ENCODE measurements at places on chromosomes 1 and 21. TPM values are rescaled to one million over a fixed set of nuclear protein-coding genes. Genes with fewer than 3 reads are reported as not detected.

- DNase-seq = peak; percentile 62
- H3K36me3 ChIP-seq = no peaks in the 10 kb centered on the region
- no peaks in the 10 kb centered on the region for H3K27me3 ChIP-seq
- peaks cover 30% of the 10 kb centered on the region for H3K4me1 ChIP-seq
Observed at GRCh38 chr1:170215072-170215885, 69.5 kb downstream of the NTMT2 start.

GRCh38 chr1:147627435-147628110 is 42.8 kb downstream of the ACP6 start:
- H3K27me3 ChIP-seq = no peaks in the 10 kb centered on the region
- no peak overlapping the region for H3K27ac ChIP-seq
- peak; percentile 92 for DNase-seq
- no peaks in the 10 kb centered on the region for H3K36me3 ChIP-seq
- no peak overlapping the region for H3K4me3 ChIP-seq

The HSF2BP gene
- 1.8 TPM for total RNA-seq

- no peaks in the 10 kb centered on the region for H3K36me3 ChIP-seq
- peaks cover 8% of the 10 kb centered on the region for H3K4me1 ChIP-seq
- H3K27ac ChIP-seq = no peak overlapping the region
- H3K4me3 ChIP-seq = no peak overlapping the region
- H3K27me3 ChIP-seq = peaks cover 19% of the 10 kb centered on the region
- no peak for DNase-seq
Observed at GRCh38 chr1:157988002-157988401, 5.4 kb upstream of the KIRREL1 start.

GRCh38 chr1:5827516-5827915 is 164.7 kb downstream of the NPHP4 start:
- DNase-seq = peak; percentile 27
- H3K36me3 ChIP-seq = no peaks in the 10 kb centered on the region

GRCh38 chr1:69991644-69992043 is 213.7 kb downstream of the LRRC40 start:
- H3K27me3 ChIP-seq = no peaks in the 10 kb centered on the region
- no peak for DNase-seq
- peaks cover 3% of the 10 kb centered on the region for H3K4me1 ChIP-seq
- H3K27ac ChIP-seq = no peak overlapping the region
- H3K36me3 ChIP-seq = no peaks in the 10 kb centered on the region

The CELA2A gene
- not detected for total RNA-seq

GRCh38 chr1:248886237-248886895 is 19.7 kb upstream of the PGBD2 start:
- no peak overlapping the region for H3K4me3 ChIP-seq
- H3K27me3 ChIP-seq = no peaks in the 10 kb centered on the region
- H3K4me1 ChIP-seq = no peaks in the 10 kb centered on the region

DNA sequence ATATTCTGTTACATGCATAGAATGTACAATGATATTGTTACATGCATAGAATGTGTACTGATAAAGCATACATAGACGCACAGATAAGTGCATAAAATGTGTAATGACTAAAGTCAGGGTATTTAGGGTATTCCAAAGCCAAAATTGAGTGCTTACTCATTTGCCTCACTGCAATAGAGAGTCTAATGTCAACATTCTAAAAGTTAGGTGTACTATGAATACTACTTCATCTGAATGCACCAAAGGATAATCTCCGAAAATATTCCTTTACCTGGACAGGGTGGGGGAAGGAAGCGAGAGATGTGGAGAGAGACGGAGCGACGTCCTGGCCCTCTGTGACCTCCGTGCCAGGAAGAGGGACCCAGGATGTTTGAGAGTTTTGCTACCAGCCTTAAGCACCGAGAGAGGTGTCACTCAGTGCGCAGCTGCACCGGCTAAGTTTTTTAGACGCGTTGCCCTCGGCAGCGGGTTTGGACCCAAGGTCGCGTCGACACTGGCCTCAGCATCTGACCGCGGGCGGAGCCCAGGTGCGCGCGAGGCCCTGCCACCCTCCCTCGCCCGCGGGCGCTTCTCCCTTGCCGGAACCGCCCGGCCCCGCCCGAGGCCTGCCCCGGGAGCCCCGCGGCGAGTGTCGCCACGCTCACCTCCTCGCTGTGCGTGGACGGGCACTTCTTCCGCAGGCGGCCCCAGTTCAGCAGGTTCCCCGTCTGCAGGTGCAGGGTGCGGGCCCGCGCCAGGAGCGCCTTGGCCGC is 660 bp downstream of the GCLM start:
- no peaks in the 10 kb centered on the region for H3K27me3 ChIP-seq
- peaks cover 24% of the 10 kb centered on the region for H3K4me1 ChIP-seq
- DNase-seq = peak; percentile 78
- H3K27ac ChIP-seq = peak overlapping the region; percentile 48
- H3K4me3 ChIP-seq = peak overlapping the region; percentile 77

GRCh38 chr1:3219791-3220467 is 150.9 kb downstream of the PRDM16 start:
- H3K4me1 ChIP-seq = peaks cover 12% of the 10 kb centered on the region
- no peak overlapping the region for H3K4me3 ChIP-seq
- DNase-seq = no peak

GRCh38 chr1:244365809-244366208 is 85.9 kb downstream of the ADSS2 start:
- no peaks in the 10 kb centered on the region for H3K27me3 ChIP-seq
- no peaks in the 10 kb centered on the region for H3K36me3 ChIP-seq
- no peak overlapping the region for H3K27ac ChIP-seq
- H3K4me1 ChIP-seq = peaks cover 27% of the 10 kb centered on the region
- H3K4me3 ChIP-seq = no peak overlapping the region

DNA sequence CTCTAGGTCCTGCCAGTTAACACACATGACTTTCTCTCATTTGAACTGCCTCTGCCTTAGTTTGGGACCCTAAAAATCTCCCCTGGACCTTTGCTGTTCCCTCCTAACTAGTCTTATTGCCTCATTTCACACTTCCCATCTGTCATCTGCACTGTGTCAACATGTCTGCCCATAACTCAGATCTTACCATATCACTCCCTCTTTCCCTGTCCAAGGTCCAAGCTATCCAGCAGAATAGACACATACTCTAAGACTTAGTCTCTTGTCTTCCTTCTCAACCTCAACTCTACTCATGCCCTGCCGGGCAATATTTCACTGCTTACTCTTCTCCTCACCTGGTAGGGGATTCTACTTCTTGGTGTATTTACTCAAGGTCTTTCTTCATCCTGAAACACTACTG is 79.5 kb upstream of the DAB1 start:
- DNase-seq = no peak
- H3K4me1 ChIP-seq = no peaks in the 10 kb centered on the region
- no peak overlapping the region for H3K27ac ChIP-seq
- no peak overlapping the region for H3K4me3 ChIP-seq

- H3K4me3 ChIP-seq = no peak overlapping the region
- peaks cover 10% of the 10 kb centered on the region for H3K4me1 ChIP-seq
Observed at GRCh38 chr1:119556423-119556822, 49.4 kb downstream of the HSD3B1 start.

- peak; percentile 25 for DNase-seq
- H3K4me3 ChIP-seq = no peak overlapping the region
- peaks cover 35% of the 10 kb centered on the region for H3K36me3 ChIP-seq
- peak overlapping the region; percentile 96 for H3K27ac ChIP-seq
Observed at GRCh38 chr1:201565771-201566528, 27.0 kb downstream of the NAV1 start.

The LORICRIN gene
- not detected for total RNA-seq

Data from osteoblast (primary cell).